ENCODE measurements at places on chromosomes 1 and 21.

- DNase-seq = no peak
Measured at GRCh38 chr1:76955652-76956051, 88.4 kb downstream of the ST6GALNAC5 start.

DNA sequence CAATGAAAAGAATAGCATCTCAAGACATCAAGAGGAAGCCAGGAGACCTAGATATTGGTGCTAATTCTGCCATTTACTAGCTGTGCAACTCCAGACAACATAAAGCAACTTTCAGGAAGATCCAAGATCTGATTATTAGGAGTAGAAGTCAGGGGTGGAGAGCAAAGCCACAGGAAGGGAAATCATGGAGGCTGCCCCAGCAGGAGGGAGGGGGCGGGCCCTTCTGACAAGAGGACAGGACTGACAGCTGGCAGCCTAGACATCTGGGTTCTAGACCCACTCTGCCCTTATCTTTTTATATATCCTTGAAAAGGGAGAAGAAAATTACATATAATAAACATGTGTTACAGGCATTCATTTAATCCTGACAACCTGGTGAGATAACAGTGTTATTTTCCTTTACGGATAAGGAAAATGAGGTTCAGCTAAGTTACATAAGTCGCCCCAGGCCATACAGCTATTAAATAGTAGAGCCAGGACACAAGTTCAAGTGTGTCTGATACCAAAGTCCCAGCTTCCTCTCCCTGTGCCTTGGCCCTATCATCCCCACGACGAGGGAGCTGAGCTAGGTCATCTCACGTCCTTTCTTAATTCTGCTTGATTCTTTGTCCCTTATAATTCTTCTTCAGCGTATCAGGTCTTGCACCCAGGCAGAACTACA, 46.6 kb downstream of the ARHGEF11 start:
- no peak for DNase-seq

GRCh38 chr1:116919802-116920201, 10.1 kb downstream of the PTGFRN start:
- DNase-seq = no peak

- peak; percentile 67 for DNase-seq
Measured at GRCh38 chr21:45542242-45542666, at the start of gene SLC19A1. SLC19A1 (minus strand) TSS chr21:45542440; CDS start chr21:45537959, 4,481 bp downstream.

GRCh38 chr1:228799924-228800323, 64.6 kb downstream of the RHOU start:
- no peak for DNase-seq

DNA sequence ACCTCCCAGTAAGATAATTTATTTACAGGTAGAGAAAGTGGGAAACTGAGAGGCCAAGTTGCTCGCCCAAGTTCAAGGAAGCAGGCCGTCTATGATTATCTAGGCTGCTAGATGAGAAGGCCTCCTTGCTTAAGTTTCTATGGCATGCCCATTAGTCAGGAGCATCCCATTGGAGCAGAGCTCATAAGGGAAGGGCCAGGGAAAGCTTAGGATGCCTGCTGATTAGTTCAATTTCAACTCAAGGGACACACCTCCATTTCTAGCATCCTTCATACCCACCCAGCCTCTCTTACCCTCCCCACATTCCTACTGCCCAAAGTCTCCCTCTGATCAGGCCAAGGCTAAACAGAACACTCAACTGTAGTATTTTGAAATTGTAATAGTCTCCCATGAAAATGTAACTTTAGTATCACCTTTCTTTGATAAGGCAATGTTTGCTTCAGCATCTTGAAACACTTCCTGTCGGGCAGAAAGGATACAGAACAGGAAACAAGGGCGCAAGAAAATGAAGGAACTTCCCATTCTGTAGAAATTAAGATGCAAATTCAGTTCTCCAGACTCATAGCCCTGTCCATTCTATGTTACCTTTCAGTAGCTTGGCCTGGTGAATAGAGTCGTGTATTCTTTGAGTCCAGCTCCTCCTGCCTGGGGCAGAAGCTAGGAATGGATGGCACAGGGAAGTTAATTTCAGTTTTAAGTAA, 46.3 kb upstream of the TARBP1 start:
- DNase-seq = no peak

Data from activated T-helper 9 cell treated with anti-CD3 and anti-CD28 coated beads, Interleukin-2, amount 50 U/mL, for 16 hours (primary cell).